HEK293T (cell line): ENCODE measurements at places on chromosomes 6 and 20.

DNA sequence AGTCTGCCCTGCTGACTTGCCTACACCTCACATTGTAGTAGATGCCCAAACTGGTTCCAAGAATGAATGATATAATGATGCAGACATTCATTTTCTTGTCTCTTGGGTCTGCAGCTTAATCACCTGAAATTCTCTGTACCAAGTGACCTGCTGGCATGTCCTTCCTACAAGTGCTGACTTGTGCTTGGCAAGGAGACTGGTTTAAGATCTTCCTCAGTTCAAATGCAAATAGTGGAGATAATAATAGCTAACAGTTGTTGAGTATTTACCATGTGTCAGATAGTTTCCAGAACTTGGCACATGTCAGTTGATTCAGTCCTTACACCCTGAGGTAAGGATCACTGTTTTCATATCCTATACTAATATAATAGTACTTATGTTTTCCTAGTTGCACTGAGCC, 223.4 kb downstream of the SLC24A3 start:
- DNase-seq: no peak

DNA sequence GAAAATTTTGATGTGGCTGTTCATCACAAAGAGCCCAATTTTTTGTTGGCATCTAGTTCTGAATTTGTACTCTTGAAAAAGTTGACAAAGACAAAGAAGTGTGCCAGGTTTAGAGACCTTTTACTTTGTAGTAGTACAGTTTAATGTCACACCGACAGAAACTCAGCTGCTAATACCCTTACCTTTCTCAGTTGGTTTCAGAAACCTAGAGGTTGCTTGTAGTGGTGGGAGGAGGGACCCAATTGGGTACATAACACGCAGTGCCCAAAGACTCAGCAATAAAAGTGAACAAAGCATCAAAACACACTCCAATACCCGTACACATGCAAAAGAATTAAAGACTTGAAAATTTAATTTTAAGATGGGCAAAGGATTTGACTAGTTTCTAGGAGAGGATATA, 203.7 kb downstream of the CDKAL1 start:
- no peak for DNase-seq

GRCh38 chr20:63544958-63545516, 2.5 kb downstream of the SRMS start:
- no peak for DNase-seq

DNA sequence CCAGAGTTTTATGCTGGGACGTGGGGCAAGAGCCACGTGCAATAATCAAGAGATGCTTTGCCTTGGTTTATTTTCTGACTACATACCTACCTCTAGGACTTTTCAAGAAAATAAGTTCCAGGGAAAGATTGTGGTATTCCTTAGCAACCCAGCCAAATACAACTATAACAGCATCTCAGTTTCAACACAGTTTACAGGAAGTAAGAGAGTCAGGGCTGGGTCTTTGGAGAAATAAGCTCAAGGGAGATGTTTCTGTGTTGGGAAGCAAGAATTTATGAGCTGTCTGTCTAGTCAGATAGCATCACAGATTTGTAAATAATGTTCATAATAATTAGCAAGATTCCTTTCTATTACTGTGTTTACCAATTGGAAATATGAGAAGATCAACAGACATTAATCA, 35.1 kb downstream of the MAP3K5 start:
- no peak for DNase-seq

DNA sequence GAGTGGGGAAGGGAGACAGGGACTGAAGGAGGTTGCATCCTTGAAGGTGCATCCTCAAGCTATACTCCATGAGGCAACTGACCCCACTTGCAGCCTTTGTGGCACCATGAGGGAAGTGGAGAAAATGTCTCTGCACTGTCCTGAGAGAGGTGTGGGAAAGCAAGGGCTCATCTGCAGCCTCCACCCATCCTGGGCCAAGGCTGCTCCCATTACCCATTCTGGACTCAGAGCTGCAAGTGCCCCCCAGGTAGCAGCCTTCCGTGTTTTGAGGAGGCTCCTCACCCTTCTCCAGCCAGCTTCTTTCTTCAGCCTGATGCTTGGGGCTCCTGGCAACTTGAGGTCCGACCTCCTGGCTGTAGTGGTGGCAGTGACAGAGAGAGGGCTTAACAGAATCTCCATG, 294.6 kb downstream of the CDH26 start:
- no peak for DNase-seq

DNA sequence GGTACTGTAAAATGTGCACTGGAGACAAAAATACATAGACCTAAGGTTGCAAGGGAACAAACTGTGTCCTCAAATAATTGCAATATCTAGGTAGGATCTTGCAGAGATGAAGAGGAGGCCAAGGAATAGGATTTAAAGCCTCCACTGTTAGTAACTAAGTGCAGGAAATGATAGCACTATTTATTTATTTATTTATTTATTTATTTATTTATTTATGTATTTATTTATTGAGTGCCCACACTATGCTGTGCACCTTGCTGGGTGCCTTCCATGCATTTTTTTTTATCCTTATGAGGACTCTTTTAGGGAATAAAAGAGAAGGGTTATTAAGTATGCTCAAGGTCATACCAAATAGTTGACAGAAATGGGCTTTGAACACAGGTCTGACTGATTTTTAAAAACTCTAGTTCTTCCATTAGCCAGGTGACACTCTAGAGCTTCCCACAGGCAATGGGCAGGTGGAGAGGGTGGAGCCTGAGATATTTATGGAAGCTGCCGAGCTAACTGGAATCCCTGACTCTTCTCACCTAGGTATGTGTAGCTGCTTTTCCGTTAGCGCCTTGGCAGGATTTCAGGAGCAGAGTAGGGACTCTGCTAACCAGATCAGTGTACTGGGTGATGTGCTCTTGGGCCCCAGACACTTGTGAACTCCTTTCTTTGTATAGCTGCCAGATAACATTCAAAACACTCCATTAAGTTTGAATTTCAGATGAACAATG, 12.8 kb upstream of the NUP153 start:
- no peak for DNase-seq

DNA sequence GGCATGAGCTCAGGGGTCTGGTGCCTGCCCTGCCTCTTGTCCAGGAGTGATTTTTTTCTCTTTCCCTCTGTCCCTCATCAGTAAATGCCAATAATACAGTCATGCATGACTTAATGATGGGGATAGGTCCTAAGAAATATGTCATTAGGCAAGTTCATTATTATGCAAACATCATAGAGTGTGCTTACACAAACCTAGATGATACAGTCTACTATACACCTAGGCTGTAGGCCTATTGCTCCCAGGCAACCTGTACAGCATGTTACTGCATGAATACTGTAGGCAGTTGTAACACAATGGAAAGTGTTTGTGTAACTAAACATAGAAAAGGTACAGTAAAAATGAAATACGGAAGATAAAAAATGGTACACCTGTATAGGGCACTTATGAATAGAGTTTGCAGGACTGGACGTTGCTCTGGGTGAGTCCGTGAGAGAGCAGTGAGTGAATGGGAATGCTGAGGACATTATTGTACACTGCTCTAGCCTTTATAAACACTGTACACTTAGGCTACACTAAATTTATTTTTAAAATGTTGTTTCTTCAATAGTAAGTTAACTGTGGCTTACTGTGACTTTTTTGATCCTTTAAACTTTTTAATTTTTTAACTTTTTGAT, 22.1 kb downstream of the PBOV1 start:
- no peak for DNase-seq

- no peak for DNase-seq
These were observed 154.3 kb upstream of the DTNBP1 start for GRCh38 chr6:15817100-15817499.

- DNase-seq: no peak
These were observed 104.2 kb downstream of the NCOA3 start for GRCh38 chr20:47605673-47606413.

- no peak for DNase-seq
These were observed 18.7 kb upstream of the MEI4 start for GRCh38 chr6:77633993-77634715.

DNA sequence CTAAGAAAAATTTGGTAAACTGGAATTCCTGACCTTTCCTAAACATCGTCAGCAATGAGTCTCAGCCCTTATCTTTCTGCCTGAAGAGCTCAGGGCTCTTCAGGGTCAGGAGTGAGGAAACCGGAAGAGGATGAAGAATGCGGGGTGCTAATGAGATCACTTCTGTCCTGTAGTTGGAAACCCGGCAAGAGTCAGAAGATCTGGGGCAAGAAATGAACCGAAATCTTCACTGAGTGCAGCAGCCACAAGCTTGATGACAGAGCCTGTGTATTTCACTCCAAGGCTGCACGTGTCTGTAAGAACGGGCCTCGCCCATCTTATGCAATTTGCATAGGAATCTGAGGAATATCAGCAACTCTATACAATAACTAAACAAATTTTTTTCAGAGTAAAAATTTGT, 60.4 kb upstream of the QKI start:
- no peak for DNase-seq

DNA sequence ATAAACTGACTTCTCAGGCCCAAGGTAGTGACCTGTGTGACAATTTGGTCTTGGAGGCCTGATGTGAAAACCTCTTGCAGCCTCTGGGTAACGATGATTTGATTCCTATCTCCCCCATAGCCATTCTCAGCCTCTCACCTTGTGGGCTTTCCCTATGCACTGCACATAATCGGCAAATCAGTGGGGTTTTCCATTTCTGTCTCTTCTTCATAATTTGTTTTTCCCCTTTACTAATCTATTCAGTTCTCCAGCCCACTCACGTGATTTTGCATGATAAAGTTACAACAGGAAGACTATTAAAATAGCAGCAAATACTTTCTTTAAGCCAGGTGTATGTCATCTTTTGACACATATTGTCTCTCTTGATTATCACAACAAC, 893.7 kb downstream of the TFAP2A start:
- no peak for DNase-seq

- DNase-seq: no peak
These were observed 102.8 kb upstream of the TMEM181 start for GRCh38 chr6:158457131-158457530.

DNA sequence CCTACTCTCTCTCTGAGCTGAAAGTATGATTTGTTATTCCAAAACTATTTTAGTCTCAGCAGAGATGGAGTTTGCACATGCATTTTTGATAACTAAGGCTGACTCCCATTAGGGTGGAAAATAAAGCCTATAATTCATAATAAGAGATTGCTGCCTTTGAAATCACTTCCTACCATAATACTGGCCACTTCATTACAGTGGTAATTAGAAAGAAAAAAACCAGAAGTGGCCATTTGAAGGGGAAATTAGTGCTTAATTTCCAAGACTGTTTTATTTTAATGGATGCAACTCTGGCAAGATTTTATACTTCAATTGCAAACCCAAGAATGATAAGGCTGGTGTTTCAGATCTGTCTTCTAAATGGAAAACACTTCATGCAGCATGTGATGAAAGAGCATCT, 43.4 kb downstream of the SLC35B3 start:
- no peak for DNase-seq

GRCh38 chr6:2186516-2186915, 58.9 kb downstream of the GMDS start:
- DNase-seq: no peak

GRCh38 chr6:21587961-21588480, 5.5 kb upstream of the SOX4 start:
- peak; percentile 25 for DNase-seq

- no peak for DNase-seq
These were observed 1.8 kb downstream of the ECHDC1 start for GRCh38 chr6:127341471-127342202.

GRCh38 chr6:26272171-26272637, 92.8 kb upstream of the BTN3A2 start:
- no peak for DNase-seq
